ENCODE measurements at places on chromosomes 12 and 14.

DNA sequence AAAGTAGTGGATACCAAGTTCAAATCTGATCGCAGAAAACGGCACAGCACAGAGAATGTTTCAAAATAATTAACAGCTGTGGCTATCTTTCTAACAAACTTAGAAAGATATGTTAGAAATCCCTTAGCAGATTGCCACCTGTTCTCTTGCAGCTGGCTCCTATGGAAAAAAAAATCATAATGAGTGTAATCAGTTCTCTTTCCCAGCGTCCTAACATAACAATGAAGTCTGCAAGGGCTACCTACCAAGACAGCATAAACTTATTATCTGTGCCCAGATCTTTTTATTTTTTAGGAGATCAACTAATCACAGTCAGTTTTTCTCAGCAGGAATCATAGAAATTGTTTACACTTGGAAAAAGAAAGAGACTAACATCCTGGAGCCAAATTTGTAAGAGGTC, 358.6 kb upstream of the FOXG1 start:
- no peak for DNase-seq

- no peak for DNase-seq
Observed at GRCh38 chr14:20441461-20441860, 5.5 kb upstream of the KLHL33 start.

GRCh38 chr14:21965042-21965441, 291.4 kb upstream of the OR4E1 start:
- no peak for DNase-seq

DNA sequence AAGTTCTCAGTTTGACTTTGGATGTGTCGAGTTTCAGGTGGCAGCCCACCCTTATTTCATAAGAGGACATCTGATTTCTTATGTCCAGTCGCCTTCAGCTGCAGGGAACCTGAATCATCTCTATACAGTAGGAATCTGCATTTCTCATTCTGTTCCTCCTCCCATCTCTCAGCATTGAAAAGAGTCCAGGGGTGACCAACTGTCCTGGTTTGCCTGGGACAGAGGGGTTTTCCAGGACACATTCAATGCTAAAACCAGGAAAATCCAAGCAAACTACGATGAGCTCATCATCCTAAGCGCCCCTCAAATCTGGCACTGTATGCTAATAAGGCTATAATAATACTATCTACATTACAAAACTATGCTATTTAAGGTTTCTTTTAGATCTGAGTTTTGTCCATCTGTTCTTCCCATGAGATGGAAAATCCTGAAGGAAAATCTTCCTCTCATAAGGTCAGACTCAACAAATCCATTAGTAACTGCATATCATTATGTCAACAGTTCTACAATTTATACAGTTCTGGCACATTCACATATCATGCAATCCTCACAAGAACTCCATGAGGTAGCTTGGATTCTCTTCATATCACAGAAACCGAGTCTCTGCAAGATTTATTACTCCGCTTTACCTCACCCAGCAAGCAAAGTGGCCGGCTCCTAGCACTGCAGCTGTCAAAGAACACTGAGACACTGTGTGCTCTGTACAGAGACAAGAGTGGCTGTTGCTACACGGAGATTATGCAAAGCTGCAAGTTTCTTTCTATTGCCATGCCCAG, 15.6 kb upstream of the CALM1 start:
- peak; percentile 65 for DNase-seq

DNA sequence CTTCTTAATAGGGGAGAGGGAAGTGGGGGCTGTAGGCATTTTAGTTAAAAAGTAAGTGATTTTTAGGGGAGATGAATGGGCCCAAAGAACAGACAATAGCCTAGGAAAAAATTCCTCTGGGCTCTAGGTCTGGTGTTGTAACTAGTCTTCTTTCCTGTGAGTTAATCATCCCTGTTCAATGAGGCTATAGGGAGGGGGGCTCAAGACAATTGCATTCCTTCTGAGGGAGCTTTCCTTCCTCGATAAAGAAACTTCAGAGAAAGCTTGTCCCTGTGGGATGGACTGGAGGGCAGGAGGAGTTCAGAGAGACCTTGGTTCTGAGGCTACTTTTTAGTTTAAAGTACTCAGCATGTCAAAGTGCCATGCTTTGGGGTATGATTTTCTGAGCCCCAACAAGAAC, 127.2 kb downstream of the BBS10 start:
- DNase-seq, result no peak

- DNase-seq, result no peak
Observed at GRCh38 chr12:56150563-56150962, 1.8 kb upstream of the MYL6B start.

- no peak for DNase-seq
Observed at GRCh38 chr12:124917135-124917840, 2.8 kb upstream of the UBC start.

DNA sequence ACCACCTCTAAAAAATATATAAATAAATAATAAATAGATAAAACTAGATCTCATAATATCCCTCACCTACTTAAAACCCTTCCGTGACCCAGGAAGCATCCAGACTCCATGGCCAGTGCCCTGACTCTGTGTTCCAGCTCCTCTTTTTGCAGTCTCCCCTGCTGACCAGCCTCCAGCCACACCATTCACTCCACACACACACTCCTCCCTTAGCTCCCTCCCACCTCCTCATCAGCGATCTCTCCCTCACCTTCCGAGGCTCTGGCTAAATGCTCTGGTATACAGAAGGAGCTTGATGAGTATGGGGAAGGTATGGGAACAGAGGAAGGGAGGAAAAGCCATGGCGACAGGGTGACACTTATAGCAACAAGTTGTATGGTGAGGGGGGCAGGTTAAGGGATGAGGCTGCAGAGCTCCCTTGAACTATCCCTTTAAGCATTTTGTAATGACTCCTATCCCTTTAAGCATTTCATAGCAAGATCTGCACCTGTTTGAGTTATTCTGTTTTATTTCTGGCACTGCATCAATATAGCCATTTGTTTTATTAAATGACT, 26.1 kb upstream of the EIF4B start:
- DNase-seq, result no peak

DNA sequence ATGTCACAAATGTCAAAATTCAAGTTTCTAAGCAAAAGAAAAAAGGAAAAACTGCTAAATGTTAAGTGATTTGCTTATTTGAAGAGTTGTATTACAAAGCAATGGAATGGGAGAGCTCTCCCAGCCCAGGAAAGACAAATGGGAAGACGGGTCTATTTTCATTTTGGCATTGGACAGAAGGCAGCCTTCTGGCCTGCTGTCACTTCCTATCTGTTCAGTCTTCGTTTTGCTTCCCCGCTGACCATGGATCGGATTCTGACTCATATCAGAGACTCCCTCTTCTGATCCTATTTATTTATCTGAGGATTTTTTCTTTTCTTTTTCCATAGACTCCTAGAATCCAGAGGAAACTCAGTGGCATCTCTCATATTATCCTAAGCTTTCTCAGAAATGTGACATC, 634.9 kb downstream of the DIO2 start:
- DNase-seq, result no peak

- DNase-seq, result no peak
Observed at GRCh38 chr12:93536111-93536765, 36.2 kb upstream of the SOCS2 start.

DNA sequence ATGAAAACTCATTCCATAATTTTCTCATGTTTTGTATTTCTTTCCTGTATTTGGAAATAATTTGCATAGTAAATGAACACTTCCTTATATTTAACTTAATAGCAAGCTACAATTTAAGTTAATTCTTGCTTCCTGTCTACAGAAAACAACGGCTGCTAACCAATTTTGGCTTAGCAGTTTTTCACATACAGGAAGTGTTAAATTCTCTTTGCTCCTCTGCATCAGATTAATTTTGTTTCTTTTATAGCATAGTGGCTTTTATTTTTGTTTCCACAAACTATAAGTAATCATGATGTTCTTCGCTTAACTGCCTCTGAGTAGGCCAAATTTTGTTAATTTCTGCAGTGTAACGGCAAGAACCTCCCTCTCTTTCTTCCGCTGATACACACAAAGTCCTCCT, 182.9 kb downstream of the ALX1 start:
- no peak for DNase-seq

DNA sequence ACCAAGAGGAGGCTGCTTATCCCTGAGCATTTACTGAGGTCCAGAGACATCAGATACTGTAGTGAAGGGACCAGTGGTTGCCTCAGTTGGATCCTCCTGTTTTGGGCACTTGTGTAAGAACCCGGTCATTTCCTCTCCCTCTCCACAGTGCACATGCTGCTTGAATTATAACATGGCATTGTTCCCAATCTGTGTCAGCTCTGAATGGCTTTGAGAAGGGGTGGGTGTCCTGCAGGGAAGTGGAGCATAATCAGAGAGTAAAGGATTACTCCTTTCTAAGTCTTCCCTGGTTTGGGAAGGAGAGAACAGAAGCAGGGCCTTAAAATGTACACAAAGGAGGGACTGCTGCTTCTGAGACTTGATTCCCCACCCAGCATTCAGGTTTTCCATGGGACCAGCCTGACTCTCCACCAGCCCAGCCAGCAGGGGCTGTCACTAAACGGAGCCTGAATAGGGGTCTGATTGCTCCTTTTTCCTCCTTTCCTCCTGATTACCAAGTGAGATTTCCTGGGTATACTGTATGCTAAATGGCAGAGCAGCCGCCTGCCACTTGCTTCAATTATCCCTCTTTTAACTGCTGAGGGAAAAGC, 78.4 kb downstream of the NRXN3 start:
- DNase-seq, result no peak

DNA sequence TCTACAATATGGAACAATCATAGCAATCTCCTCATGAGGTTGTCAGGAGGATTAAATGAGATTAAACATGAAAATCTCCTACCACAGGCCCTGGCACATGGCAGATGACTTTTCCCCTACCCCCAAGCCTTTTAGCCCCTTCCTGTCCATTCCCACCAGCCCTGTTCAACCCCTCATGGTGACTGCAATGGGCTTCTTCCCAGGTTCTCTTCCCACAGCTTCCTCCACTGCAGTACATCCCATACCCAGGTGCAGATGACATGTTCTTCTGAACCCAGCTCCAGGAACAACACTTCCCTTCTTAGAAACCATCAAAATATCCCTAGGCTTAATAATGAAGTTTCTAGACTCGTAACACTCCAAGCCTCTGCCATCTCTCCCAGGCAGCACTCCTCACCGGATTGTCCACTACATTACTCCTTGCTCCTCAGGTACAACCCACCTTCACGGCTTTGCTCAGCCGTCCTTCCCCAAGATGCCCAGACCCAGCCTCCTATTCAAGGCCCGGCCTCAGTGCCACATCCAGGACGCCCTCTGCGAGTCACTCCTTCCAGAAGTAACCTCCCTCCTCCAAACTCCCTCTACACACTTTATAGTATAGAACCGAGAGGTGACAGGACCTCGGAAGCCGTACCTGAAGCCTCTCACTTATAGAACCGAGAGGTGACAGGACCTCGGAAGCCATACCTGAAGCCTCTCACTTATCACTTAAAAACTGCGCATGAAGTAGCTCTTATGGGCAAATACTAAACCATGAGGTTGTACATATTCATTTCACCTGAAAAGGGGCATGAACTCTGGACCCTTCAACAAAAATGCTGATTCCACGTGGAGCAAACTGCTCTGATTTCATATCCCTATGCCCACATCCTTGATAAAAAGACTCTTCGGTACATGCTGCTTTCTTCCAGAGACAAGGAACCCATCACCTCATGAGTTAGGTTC, 1.5 kb downstream of the CRACR2A start:
- no peak for DNase-seq

- no peak for DNase-seq
Observed at GRCh38 chr14:42322531-42323284, 716.0 kb downstream of the LRFN5 start.

DNA sequence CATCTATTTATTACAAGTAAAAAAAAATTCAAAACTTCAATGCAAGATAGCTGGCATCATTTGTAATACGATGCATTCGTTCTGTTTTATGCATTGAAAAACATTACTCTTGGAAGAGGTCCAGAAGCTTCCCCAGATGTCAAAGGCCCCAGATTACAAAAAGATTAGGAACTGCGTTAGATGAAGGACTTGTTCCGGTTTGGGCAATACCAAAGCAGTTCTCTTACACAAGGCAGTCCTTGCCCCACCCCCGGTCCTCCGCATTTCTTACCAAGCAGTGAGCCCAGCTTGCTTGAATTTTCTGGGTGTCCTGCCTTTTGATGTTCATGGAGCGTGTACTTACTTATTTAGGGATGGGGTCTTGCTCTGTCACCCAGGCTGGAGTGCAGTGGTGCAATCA, 4.8 kb upstream of the HVCN1 start:
- DNase-seq, result no peak

DNA sequence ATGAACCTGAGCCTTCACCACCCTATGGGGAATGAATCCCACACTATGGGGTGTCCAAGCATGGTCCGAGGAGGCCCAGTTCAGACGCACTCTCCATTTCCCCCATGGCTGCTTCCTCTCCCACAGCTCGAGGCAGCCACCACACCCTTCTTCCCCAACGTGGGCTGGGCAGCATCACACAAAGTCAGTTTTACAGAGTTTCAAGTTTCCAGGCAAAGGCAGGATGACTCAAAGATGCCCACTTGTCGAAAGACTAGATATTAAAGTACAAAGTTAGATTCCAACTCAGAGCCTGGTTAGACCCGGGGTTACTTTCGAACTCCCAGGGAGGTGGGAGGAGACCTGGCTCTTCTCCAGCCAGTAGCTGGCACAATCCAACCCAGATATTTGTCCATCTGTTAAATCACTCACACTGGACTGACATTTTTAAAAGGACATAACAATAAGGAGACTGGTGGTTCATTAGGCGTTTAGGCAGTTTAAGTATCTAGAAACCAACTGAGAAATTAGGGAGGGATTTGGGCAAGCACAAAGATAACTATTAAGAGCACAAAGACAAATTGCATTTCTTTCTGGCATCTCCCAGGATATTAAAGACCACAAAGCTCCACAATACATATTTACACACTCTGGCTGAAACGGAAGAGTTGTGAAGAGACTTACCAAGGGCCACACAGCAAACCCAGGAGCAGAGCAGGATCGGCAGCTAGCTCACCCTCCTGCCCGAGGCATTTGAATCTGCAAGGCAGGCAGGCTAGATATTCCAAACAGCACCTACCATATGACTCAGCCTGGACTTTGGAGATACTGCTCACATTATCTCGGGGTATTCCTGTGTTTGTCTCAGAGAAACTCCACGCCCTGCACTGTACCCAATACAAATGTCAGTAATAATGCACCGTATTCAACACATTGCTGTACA, 34.8 kb downstream of the TMCC3 start:
- no peak for DNase-seq

DNA sequence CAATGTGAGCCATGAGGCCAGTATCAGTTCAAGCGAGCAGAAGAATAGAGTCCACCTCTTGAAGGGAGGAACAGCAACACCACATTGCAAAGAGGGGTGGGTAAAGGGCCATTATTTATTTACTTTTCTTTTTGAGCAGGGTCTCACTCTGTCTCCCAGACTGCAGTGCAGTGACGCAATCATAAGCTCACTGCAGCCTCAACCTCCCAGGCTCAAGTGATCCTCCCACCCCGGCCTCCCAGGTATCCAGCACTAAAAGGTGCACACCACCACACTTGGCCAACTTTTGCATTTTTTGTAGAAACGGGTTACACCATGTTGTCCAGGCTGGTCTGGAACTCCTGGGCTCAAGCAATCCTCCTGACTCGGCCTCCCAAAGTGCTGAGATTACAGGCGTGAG, 42.9 kb upstream of the CIT start:
- no peak for DNase-seq

Measured in NCI-H510A treated with DMSO at 0.1 percent for 48 hours (cell line).